ENCODE measurements at places on chromosomes 4 and X.

DNA sequence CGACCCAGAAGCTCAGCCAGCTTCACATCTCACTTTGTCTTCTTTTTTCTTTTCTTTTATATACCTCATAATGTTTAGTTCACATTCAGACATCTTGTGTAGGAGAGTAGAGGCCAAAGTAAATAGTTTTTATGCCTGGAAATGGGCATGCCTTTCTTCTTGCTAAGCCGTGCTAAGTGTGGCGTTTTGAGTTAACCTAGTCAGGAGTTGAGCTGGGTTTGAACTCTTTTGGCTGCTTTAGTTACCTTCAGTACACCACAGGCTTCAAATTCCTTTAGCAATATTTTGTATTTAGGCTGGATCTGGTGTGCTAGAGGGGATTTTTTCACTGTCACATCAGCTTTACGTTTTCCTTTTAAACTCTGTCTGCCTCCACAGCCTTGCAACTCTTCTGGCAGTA is 300.8 kb downstream of the ZNF674 start:
- no peak for DNase-seq

DNA sequence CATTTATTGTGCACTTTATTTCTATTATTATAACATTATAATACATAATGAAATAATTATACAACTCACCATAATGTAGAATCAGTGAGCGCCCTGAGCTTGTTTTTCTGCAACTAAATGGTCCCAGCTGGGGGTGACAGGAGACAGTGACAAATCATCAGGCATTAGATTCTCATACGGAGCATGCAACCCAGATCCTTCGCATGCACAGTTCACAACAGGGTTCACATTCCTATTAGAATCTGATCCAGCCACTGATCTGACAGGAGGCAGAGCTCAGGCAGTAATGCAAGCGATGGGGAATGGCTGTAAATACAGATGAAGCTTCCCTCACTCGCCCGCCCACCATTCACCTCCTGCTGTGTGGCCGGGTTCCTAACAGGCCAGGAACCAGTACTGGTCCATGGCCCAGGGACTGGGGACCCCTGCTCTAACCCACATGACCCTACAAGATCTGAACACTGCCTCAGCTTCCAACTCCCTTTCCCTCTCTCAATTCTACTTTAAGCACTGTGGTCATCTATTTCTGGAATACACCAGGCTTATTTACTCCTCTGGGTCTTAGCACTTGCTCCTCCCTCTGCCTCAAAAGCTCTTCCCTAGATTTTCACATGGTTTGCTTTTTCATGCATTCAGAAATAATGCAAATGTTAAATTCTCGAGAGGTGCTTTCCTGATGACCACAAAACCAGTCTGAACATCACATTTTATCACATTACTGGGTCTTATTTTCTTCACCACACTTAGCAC is 166.8 kb upstream of the HCCS start:
- DNase-seq: no peak

DNA sequence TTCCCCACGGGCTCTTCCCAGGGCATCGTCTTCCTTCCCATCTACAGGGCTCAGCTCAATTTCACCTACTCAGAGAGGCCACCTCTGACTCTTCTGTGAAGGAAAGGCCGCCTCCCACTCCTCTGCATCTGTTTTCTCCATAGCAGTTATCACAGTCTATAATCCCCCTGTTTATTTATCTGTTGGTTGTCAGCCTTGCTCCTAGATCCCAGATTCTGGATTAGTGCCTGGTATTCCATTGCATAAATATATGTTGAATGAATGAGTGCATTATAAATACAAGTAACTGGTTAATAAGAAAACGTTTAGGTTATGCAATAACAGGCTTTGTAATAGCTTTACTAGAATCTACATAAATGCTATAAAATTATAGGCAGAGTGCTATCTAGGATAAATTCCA is 52.9 kb downstream of the NSG1 start:
- DNase-seq: no peak

- DNase-seq: no peak
Measured at GRCh38 chrX:76147106-76147505, 25.8 kb upstream of the PBDC1 start.

DNA sequence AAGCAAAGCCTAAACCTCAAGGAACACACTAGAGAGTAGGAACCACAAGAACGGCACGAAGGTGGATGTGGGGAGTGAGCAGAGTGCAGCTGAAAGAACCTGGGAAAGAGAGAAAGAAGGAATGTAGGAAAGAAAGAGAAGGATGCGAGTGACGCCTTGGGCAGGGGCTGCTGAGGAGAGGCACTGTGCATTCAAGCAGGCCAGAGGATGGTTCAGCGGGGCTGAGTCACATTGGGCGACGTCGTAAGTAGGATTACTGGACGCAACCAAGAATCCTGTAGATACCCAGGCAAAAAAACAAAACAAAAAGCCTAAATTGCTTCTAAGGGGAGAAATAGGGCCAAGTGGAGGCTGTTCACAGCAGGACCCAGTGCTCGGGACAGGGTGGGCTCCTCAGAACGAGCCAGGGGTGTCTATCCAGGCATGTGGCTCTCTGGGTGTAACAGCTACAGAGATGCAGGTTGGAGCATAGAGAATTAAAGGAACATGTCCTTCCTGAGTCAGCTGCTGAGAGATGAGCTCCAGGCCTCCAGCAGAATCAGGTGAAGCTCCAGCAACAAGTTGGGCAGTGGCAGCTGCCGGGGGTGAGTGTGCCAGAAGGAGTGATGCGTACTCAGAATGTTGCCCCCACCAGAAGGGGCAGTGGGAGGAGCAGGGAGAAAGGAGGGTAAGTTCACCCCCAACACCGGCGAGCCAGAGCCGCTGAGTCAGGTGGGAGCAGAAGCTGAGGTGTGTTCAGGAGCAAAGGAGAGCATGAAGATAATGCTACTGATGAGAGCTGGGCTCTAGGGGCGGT is 38.6 kb downstream of the NELFA start:
- DNase-seq: no peak

DNA sequence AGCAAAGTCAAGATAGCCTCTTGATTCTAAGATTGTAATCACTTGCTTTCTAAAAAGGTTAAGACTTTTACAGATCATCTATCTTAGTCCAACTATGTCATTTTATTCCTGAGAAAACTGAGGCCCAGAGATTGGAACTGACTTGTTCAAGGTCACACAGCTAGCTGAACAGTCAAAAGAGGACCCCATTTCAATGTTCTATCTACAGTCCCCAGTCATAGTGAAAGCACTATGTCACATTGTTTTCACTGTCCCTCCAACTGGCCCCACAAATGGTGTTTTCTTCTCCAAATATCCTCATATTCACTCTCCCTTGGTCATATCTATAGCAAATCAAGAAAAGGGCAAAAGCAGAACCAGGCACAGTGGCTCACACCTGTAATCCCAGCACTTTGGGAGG is 145.2 kb downstream of the OPHN1 start:
- no peak for DNase-seq

- no peak for DNase-seq
Measured at GRCh38 chr4:52234561-52235440, 183.7 kb downstream of the SPATA18 start.

DNA sequence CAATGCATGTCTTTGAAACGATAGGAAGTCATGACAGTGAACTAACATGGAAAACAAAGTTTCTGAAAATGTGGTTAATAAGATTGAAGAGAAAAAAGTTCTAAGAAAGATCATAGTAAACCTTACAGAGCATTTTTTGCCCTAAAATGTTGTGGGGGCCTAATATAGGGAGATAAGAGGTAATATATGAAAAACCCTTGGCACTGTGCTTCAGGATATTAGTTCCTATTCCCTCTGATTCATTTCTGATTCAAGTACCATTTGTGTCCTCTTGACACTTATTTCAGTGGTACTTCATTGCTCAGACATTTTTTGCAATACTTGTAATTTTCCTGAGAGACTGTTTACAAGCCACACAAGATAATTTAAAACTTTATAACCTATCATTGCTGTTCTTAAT is 35.1 kb downstream of the PAQR3 start:
- DNase-seq: no peak

DNA sequence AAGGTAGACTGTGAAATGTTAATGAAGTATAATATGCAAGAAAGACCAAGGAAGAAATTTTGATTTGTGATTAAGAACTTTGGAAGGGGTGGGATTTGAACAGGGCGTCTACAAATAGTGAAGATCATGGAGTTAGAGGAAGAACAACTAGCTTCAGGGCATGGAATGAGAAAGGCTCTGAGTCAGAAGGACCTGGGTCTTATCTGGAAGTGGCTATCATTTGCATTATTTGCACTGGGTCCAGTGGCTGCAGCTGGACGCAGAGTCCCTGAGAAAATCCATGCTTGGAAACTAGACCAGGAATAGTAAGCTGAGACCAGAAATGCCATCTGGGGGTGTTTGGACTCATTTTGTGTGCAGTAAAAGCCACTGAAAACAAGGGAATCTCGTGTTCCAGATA is 4.3 kb upstream of the LIMCH1 start:
- DNase-seq: no peak

DNA sequence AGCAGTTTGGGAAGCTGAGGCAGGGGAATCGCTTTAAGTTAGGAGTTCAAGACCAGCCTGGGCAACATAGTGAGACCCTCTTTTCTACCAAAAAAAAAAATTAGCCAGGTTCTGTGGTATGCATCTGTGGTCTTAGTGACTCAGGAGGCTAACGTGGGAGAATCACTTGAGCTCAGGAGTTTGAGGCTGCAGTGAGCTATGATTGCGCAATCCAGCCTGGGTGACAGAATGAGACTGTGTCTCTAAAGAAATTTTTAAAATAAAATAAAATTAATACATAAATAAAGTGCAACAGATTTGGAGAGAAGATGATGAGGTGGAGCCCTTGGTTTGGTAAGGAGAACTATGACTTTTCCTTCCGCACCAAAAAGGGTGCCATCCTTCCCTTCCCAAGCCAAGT is 436.9 kb downstream of the NLGN4X start:
- no peak for DNase-seq

DNA sequence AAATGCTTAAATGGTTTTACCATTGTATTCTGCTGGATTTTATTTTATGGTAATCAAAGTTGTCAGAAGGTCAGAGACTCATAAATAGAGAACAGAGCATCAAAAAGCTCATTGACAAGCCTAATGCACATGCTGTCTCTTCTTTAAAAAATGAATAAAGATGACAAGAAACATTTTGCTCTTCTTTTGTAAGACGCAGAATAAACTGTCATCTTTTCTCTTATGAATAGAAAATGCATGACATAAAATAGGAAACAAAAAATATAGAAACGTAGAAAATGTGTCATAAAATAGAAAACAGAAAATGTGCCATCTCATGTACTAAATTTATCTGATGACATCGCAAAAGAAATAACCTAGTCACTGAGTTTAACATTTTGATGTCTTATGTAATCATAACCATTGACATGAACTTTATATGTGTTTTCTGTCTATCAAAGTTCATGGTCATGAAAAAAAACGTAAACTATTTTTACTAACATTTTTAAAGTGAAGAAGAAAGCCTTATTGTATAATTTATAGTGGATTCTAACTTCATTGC is 484.1 kb downstream of the TRIML1 start:
- no peak for DNase-seq

DNA sequence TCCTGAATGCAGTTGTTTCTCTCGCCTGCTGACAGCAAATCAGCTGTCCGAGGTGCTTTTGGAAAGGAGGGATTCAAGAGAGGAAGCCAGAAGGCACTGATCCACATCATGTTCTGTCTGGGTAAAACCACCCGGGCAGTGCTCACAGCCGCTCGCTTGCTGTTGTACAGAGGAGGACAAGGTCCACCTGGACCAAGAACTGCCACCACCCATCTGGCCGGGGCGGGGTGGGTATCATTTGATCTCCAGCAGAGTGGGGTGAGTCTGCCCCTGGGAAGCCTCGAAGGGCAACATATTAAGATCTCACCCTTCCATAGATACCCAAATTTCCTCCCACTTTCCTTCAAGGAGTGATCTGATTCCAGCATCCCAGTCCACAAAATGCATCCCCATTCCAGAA is 113.1 kb downstream of the DCTD start:
- no peak for DNase-seq
